SIG-M5 (cell line): ENCODE measurements at places on chromosomes 13 and 19.

- peak; percentile 18 for DNase-seq
Observed at GRCh38 chr13:59531571-59532091, 632.1 kb downstream of the DIAPH3 start.

GRCh38 chr13:38667526-38668109 lies 19.3 kb upstream of the FREM2 start:
- DNase-seq = no peak

DNA sequence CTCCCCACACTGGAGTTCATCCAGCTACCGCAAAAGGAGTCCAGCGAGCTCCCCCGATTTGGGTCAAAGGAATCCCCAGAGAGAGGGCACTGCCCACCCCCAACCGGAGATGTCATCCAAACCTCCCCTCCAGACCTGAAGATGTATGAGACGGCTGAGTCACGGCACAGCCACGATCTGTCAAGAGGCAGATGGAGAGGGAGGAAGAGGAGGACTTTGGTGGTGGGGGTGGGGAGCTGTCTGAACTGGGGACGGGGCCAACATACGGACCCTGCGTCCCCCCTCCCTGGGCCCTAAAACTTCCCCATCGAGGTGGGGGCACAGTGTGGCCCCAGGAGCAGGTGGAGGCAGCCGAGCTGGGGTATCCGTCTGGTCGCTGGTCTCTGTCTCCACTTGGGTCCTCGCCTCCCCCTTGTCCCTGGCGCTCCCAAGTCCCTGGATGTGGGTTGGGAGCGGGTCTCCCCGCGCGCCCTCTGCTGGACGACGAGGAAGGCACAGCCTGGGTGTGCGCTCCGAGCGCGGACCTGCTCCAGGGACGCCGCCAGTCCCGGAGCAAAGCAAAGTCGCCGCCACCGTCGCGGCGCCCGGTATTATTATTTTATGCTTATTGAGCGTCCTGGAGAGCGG lies 3.8 kb downstream of the PDE4A start:
- DNase-seq = no peak

GRCh38 chr19:46748325-46749109 lies 2.3 kb upstream of the STRN4 start:
- no peak for DNase-seq

DNA sequence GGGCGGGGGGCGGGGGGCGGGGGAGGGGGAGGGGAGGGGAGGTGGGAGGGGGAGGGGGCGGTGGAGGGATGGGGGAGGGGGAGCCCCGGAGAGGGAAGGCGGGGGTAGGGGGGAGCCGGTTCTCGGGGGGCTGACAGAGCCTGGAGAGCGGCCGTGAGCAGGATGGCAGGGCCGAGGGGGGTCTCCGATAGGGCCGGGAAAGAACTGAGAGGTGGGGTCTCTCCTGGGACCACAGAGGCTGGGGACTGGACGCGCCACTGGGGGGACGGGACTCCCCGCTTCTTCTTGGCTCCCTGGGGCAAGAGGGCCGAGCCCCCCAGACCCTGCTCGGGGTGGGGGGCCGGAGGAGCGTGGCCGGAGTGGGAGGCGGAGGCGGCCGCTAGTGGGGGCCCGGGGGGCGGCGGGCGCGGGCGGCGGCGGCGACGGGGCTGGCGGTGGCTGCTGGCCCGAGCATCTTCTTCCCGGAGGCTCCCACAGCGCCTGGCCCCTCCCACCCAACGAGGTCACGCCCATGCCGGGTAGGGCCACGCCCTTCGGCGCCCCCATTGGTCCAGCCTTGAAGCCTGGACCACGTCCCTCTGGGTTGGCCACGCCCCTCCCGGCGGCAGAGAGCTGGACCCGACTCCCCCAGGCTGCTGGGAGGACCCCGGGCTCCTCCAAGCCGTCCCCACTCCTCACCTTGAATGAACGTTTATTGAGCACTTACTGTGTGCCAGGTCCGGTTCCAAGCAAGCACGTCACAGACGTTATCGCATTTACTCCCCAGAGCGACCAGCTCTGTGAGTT lies at the start of gene NOVA2:
Gene NOVA2 (minus strand): TSS at position 313 of the 786 bp plus-strand sequence. CDS start 514 bp downstream, outside the sequence.
- DNase-seq = no peak

GRCh38 chr13:111397202-111397880 lies 76.9 kb downstream of the TEX29 start:
- no peak for DNase-seq

DNA sequence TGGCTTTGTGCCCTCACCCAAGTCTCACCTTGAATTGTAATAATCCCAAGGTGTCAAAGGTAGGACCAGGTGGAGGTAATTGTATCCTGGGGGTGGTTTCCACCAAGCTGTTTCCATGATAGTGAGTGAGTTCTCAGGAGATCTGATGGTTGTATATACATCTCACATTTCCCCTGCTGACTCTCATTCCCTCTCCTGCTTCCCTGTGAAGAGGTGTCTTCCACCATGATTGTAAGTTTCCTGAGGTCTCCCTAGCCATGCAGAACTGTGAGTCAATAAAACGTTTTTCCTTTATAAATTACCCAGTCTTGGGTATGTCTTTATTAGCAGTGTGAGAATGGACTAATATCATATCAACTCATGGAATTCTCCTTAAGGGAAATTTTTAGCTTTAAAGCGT lies 302.6 kb downstream of the LIG4 start:
- DNase-seq = no peak

- DNase-seq = no peak
Observed at GRCh38 chr13:29583073-29583785, 12.3 kb downstream of the SLC7A1 start.

DNA sequence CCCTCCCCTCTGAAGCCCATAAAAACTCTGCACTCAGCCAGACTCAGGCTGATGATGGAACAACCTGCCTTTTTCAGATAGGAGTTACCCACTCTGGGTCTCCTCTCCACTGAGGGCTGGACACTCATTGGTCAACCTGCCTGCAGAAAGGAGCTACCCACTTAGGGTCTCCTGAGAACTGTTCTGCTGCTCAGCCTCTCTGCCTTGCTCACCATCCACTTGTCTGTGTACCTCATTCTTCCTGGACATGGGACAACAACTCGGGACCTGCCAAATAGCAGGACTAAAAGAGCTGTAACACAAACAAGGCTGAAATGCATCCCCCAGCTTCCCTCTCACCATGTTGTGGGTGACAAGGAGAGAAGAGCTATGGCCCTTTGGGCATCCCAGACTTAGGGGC lies 18.4 kb upstream of the RCBTB2 start:
- no peak for DNase-seq

DNA sequence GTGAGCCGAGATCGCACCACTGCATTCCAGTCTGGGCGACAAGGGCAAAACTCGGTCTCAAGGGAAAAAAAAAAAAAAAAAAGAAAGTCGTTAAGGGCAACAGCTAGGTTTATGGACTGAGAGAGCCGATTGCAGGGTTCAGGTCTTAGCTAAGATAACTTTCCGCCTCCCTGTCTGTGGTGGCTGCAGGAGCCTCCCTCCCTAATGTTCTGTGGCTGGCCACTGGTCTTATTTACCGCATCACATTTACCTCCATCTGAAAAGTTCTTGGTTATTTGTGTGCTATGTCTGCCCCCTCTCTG lies 722 bp upstream of the CRTC1 start:
- DNase-seq = no peak

- no peak for DNase-seq
Observed at GRCh38 chr13:41652735-41653361, 195.5 kb downstream of the RGCC start.

DNA sequence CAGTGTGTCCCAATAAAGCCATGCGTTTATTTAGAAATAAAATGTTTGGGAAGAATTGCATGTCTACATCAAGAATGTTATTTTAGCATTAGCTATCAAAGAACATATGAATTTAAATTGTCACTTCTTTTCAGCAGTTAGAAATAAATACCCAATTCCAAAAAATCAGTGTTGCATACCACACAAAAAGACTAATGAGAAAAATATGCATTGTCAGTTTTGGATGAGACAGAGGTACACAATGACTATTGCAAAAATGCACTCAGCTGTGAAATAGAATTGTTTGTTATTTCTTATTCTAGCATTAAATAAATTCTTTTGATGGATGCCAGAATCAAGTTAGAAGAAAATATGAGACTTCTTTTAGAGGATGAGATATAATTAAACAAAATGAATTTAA lies 833.9 kb downstream of the SLITRK1 start:
- DNase-seq = no peak

DNA sequence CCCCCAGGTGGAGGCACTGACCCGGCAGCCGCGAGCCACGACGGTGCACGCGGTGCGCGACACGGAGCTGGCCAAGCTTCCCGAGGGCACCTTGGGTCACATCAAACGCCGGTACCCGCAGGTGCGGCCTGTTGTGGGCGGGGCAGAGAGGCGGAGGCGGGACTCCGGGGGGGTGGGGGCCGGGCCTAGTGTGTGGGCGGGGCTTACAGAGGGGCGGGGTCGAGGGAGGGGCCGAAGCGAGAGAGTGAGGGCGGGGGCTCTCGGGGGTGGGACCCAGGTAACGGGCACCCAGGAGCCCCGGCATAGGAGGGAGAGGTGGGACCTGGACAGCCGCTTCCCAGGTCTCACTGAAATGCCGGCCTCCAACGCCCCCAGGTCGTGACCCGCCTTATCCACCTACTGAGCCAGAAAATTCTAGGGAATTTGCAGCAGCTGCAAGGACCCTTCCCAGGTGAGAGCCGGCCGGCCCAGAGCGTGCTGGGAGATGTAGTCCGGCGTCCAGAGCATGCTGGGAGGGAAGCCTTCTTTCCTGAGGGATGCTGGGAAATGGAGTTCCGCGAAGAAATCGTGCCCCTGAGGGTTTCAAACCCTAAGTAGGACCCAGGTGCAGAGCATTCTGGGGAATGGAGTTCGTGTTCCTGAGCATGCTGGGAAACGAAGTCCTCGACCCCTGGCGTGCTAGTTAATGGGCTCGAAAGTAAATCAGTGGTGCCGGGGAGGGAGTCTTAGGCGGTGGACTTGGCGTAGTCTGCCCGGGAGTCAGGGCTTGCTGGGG lies 15.7 kb downstream of the PNPLA6 start:
- DNase-seq = no peak

DNA sequence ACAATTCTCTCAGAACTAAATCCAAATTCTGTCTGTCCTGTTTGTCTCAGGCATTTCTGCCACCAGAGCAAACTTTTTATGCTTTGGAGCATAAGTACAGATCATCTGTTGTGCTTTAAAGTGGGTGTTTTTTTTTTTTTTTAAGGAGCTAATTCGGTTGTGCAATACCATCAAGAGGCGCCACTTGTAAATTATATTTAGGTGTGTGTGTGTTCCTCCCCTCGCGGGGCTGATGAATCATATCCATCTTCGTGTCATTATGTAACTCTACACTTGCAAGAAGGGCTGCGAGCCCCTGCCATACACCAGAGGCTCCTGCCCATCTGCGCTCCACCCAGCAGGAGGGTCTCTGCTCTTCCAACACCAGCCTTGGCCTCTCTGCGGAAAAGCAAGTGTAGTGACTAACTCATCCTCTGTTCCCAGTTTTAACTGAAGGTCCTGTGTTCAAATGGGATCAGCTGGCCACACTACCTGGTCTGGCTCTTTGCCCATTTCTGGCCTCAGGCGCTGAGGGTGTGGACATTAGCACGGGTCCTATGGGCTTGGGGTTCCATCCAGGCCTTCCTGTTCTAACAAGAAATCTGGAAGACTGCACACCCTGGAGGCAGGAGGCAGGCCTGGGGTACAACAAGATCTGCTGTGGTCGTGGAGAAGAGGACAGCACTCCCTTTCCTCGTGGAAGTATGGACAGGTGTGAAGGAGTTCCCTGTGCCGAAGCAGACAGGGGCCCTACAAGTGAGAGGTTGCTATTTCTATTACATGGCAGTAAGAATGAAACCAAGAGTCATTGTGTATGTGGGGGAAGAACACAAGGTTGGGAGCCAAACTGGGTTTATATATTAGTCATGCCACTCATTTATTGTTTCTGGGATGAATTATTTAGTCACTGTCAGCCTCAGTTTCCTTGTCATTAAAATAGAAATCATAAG lies 96.1 kb upstream of the MBNL2 start:
- peak; percentile 75 for DNase-seq

GRCh38 chr13:85497652-85498051 lies 301.6 kb downstream of the SLITRK6 start:
- DNase-seq = no peak

DNA sequence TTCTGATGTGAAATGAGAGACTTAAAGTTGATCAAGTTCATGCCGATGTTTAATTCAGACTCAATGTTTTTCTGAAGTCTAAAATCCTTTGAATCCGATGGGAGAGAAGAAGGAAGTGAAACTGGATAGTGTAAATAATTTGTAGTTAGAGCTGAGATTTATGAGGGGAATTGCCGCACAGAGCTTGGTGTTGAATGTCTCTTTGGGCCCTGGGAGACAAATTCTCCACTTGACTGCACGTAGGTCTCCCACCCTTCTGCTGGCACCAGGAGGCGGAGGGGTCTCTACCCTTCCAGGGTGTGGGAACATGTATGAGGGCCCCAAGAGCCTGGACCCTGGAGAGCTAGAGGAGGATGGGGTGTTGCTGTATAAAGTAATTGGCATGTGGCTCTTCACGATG lies 140.8 kb upstream of the SERP2 start:
- DNase-seq = no peak

- DNase-seq = no peak
Observed at GRCh38 chr13:99421271-99421670, 80.0 kb upstream of the TM9SF2 start.

- DNase-seq = peak; percentile 92
Observed at GRCh38 chr19:35908973-35909683, 1.0 kb upstream of the TYROBP start.

- no peak for DNase-seq
Observed at GRCh38 chr13:91902291-91902690, 503.9 kb downstream of the GPC5 start.

DNA sequence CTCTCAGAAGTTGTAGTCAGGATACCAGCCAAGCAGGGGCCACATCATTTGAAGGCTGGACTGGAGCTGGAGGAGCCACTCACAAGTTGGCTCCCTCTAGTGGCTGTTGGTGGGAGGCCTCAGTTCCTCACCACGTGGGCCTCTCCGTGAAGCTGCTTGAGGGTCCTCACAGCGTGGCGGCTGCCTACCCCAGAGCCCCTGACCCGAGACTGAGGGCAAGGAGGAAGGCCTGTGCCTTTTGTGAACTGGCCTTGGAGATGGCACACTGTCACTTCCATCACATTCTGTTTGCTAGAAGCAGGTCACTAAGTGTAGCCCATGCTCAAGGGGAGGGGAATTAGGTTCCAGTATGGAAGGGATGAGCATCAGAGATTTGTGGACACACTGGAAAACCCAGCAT lies 14.6 kb downstream of the GNA11 start:
- no peak for DNase-seq

- no peak for DNase-seq
Observed at GRCh38 chr19:39937094-39937720, 2.8 kb upstream of the FCGBP start.

GRCh38 chr13:25847635-25848626 lies 203.9 kb downstream of the SHISA2 start:
- DNase-seq = peak; percentile 44

GRCh38 chr13:66926851-66927524 lies 303.1 kb downstream of the PCDH9 start:
- DNase-seq = no peak

- DNase-seq = no peak
Observed at GRCh38 chr19:49243129-49243528, 81.9 kb downstream of the SLC6A16 start.

DNA sequence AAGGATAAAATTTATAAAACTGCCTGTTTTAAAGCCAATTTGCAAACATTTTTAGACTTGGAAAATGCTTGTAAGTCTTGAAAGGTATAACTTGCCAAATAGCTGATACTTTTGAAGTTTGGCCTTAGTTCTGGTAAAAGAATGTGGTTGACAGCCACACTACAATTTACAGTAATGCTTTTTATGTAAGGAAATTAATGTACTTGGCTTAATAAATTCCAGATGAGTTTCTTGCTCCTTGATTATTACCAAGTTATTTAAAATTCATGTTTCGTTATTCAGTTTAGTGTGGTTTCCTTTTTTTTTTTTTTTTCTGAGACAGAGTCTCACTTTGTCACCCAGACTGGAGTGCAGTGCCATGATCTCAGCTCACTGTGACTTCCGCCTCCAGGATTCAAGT lies 14.9 kb downstream of the LMO7 start:
- DNase-seq = no peak
